ENCODE measurements at places on chromosomes 6 and 20.

- no peak for DNase-seq
These were observed 90.7 kb upstream of the F13A1 start for GRCh38 chr6:6411115-6411514.

DNA sequence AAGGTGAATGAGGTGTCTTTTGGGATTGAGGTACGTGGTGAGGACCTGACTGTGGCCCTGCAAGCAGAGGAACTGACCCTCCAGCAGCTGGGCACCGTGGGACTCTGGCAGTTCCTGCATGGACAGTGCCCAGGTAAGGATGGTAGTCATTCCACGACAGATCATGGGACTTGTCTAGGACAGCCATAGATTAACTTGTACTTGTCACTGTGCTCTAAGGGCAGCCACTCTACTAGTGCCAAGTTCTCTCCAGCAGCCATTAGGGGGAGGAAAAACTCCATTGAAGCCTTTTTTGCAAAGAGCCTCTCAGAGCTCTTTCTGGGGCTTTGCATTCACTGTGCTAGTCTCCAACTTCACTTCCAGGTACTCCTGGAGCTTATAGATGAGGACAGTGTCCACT is 20.4 kb downstream of the TAF11 start:
- no peak for DNase-seq

DNA sequence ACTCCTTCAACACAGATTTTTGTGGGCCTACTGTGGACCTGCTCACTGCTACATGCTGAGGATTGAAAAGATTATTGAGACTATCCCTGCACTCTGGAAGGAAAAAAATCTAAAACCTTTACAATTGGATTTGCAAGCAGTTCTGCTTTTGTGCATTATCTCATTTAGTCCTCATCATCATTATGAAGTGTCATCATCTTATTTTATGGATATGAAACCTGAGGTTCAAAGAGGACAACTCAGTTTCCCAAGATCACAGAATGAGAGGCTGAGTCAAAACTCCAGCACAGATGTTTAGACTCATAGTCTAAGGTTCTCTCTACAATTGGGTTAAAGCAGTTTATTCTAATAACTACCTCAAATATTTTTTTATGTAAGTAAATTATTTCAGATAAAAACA is 160.2 kb upstream of the MARCKS start:
- no peak for DNase-seq

DNA sequence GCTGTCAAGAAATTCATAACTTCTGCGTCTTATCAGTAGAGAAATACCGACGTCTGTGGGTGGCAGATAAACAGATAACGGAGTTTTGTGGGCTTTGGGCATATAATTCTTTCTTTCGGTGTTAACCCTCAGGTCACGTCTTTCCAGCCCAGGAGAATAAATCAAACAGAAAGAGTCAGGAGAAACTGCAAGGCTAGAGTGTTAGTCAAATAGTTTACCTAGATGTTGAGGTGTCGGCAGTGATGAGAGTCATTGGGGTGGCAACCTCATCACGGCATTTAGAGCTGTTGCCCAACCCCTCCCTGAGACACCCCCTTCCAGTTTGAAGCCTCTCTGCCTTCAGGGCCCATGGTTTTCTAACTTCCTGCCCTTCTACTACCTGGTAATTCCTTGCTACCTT is 49.5 kb downstream of the ADTRP start:
- no peak for DNase-seq

Data from activated CD8-positive, alpha-beta memory T cell treated with anti-CD3 and anti-CD28 coated beads for 24 hours (primary cell).